ENCODE measurements at places on chromosomes 13 and 19.
A peak's percentile ranks its signal among the peaks of the same experiment; 100 is the strongest.

DNA sequence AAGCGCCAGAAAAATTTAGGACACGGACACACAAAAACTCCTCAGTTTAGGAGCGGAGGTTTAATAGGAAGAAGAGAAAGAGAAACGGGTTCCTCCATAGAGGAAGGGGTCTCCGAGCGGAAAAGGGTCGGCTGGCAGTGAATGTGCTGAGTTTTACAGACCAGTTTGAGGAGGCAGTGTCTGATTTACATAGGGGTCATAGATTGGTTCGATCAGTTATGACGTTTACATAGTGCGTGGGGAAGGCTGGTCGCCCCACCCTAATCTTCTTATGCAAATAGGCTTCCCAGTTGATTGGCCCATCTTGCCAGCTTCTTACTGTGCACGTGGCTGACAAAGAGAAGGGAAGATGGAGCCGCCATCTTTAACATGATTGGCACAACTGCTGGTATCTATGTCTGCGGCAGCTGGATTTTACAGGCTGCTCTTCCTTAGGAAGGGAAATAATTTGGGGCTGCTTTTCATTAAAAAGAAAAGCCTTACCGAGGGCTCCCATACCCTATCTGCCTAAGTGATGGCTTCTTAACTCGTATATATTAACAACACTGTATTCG, 1.2 kb upstream of the ZNF225 start:
- DNase-seq = peak; percentile 54

DNA sequence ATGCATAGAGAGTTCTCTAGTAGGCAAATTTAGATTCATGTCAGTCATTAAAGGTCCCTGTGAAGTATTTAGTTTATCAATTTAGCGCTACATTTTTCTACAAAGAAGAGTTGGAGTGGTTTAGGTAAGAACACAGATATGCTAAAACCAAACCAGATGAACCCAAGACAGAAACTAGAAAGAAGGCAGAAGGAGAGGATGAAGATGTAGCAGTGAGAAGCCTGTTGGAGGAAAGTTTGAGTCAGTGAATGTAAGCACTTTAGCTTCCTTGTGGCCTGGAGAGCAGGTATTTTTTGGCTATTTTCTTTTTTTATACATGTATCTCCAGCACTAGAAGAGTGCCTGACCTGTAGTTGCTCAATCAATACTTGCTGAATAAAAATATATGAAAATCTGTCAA, 223.7 kb downstream of the KCNRG start:
- no peak for DNase-seq

GRCh38 chr13:31515427-31515826, 223.9 kb upstream of the RXFP2 start:
- DNase-seq = no peak

- DNase-seq = no peak
These were observed 98.8 kb downstream of the ING1 start for GRCh38 chr13:110812121-110812868.

DNA sequence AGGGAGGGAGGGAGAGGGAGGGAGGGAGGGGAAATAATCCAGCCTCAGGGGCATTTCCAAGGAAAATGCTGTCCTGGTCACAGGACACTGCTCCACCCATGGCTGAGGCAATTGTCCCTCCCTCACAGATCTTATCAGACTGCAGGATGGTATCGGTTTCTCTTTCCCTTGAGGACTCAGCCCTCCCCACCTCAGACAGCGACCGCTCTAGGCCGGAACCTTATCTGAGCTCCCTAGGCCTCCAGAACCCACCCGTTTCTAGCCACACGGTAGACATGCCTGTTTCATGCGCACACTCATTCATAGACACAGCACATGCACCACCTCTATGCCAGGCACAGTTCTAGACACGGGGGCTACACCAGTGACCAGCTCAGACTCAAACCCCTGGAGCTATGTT, 10.0 kb upstream of the IZUMO2 start:
- no peak for DNase-seq

- DNase-seq = no peak
These were observed 687 bp upstream of the FTL start for GRCh38 chr19:48964205-48965039.

DNA sequence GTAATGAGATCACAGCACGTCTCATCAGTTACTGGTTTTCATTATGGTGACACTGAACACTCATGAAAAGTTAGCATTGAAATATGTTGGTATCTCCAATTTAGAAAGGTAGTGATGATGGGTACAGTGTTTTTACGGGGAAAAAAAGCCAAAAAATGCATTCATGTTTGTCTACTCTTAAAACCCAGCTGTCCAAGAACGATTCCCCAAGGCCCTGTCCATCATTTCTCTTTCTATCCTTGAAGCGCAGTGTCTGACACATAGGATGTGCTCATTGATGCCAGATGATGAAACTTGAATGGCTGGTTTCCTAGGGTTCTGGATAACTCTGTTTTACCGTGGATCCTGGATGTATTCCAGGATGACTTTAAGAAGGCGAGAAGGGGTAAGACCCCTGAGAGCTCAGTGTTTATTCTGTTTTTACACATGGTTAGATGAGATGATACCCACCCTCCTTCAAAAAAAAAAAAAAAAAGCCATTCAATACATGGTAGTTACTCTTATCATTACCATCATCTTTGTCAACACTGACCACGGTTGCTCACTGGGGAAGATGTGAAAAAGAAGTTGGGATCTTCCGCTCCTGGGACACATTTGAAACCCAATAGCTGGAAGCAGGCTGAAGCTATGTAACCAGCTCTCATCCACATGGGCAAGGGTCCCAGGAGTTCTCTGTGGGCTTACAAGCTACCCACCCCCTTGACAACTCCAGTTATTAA, 22.5 kb downstream of the SERP2 start:
- no peak for DNase-seq

DNA sequence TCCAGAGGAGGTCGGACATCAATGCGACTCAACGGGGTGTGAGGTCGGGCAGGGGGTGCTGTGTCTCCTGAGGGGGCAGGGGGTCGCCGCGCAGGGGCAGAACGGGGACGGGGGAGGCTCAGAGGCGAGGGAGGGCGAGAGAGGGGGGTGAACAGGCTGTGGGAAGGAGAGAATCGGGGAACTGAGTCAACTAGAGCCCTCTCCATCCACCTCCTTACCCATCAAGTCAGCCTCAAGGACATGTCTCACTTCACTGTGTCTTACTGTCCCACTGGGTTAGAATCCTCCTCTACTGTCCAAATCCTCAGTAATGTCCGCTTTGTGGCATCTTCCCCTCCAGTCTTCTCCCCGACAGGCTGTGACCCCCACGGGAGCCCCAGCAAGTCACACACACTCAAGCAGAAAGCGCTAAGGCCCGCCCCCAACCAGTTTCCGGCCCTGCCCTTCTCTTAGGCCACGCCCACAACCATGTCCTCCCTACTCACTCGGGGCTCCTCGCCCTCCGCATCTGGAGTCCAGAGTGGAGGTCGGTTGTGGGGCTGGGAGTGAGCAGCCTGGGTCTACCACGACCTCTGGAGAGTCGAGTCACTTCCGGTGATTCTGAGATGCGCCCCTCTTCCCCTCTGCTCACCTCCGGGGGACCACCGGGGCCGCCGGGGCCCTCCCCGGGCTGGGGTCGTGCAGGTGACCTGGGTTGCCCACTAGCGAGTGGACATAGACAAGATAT, 9.3 kb downstream of the PLEKHA4 start:
- no peak for DNase-seq

- DNase-seq = peak; percentile 2
These were observed 53.6 kb downstream of the ZAR1L start for GRCh38 chr13:32261567-32261966.

- DNase-seq = no peak
These were observed 149.8 kb downstream of the ZNF536 start for GRCh38 chr19:30521937-30522336.

DNA sequence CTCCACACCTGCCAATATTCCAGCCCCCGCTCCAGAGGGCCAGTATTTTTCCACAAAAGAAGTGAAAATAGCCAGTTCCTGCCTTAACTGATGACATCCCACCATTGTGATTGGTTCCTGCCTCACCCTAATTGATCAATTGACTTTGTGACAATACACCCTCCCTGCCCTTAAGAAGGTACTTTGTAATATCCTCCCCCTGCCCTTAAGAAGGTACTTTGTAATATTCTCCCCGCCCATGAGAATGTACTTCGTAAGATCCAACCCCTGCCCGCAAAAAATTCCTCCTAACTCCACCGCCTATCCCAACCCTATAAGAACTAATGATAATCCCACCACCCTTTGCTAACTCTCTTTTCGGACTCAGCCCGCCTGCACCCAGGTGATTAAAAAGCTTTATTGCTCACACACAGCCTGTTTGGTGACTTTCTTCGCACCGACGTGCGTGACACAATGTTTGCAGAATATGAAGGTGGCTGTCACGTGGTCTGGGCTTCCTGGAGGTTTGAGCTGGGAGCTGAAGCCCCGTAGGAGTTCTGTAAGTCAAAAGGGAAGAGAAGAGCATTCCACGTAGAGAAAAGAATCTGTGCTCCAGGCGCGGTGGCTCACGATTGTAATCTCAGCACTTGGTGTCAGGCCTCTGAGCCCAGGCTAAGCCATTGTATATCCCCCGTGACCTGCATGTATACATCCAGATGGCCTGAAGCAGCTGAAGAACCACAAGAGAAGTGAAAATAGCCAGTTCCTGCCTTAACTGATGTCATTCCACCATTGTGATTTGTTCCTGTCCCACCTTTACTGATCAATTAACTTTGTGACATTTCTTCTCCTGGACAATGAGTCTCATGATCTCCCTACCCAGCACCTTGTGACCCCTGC, 6.2 kb upstream of the FUT3 start:
- DNase-seq = no peak

DNA sequence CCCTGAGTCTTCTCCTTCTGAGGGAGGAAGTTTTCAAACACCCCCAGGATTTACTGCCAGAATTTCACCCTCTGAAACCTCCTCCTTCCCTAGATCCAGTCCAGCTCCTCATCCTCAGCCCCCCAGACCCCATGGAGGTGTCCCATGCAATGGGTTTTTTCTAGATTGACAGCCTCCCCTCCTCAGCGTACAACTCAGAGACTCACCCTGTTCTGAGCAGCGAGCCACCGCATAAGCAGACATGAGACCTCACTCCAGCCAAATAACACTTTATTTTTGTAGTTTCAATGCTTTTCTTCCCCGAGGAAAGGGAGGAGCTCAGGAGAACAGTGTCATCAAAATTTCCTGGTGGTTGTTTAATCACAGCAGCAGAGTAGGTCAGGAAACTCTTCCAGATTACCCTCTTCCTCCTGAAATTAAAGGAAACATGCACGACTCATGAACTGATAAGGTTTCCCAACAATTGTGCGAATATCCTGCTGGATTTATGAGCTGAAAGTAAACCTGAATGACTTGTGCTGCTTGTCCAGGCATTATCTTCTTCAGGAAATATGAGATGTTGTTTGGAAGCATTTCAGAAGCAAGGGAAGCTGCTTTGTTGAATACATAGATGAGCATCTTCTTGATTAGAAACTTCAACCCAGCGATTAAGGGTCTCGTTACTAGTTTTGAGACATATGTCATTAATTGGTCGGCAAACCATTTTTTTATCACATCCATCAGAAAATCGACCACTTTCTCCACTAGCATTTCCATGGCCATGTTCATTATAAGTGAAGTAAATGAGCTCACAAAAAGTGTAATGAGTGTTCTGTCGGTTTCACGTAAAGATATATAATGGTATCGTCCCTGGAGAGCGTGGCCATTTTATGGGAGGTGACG, 36.2 kb downstream of the ERICH4 start:
- DNase-seq = no peak

DNA sequence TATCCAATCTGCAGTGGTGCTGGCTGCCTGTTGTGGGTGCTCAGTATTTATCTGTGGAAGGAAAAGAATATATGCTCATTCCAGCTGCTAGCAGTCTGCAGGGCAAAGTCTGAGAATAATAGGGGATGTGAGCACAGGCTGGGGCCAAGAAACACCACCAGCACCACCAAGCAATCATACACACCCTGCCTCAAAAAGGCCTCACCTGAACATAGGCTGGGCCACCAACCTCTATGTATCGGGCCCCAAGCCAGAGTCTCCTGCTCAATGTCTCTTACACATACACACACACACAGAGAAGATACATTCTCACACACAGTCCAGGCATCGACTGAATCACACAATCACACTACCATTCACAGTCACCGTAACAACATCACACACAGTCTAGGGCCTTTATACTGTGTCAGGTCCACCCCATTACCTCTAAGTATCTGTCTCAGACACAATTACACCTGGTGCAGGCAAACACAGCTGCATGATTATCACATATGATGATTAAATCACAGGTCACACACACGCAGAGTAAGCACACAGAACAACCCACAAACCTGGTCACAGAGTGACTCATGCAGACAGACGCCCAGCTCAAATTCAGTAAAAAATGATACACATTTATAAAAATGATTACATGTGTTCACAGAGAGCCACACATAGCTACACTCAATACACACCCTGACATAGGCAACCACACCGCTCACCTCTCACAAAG, 1.3 kb upstream of the ZSCAN22 start:
- peak; percentile 70 for DNase-seq

DNA sequence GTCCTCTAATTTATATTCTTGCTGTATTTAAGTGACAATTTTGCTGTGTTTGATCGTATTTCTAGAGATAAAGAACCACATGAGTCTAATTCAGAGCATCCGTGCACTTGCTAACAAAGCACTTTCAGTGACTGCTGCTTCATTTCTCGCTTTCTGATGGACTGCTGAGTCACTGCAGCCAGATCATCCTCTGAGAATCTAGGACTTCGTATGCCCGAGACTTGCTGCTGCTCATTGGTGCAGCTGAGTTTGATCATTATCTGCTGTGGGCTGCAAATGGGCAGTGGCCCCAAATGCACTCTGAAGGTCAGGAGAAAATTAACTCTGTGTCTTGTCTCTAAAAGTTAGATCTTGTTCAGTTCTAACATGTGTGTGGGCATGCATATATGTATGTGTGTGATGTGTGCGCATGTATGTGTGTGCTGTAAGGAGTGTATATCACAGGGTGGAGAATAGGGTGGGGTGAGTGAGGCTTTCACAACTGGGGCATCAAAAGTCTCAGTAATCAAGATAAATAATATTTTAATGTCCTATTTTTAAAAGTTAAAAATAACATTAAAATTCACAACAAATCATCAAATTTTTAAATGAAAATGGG, 342.6 kb downstream of the MTUS2 start:
- no peak for DNase-seq

- no peak for DNase-seq
These were observed 48.6 kb downstream of the FOXO1 start for GRCh38 chr13:40617801-40618356.

DNA sequence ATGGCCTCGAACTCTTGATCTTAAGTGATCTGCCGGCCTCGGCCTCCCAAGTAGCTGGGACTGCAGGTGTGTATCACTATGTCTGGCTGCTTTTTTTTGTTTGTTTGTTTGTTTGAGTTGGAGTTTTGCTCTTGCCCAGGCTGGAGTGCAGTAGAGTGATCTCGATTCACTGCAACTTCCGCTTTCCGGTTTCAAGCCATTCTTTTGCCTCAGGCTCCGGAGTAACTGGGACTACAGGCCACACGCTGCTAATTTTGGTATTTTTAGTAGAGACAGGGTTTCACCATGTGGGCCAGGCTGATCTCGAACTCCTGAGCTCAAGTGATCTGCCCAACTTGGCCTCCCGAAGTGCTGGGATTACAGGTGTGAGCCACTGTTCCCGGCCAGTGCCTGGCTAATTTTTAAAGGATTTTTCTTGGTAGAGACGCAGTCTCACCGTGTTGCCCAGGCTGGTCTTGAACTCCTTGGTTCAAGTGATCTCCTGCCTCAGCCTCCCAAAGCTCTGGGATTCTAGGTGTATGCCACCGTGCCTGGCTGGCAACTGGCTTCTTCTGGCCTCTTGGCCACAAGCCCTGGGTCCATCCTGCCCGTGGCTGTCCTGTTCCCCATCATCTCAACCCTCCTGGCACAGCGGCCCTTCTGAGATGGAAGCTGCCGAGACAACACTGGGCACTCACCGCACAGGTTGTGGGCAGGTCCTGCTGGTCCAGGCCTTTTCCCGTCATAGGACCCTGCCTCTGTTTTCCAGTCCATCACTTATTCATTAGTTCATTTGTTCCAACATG, 11.5 kb downstream of the TECR start:
- DNase-seq = no peak

All from NCI-H2081 (cell line).